ENCODE measurements at places on chromosomes 2 and 18.

GRCh38 chr18:51350081-51350480, 152.6 kb upstream of the MEX3C start:
- no peak for DNase-seq

DNA sequence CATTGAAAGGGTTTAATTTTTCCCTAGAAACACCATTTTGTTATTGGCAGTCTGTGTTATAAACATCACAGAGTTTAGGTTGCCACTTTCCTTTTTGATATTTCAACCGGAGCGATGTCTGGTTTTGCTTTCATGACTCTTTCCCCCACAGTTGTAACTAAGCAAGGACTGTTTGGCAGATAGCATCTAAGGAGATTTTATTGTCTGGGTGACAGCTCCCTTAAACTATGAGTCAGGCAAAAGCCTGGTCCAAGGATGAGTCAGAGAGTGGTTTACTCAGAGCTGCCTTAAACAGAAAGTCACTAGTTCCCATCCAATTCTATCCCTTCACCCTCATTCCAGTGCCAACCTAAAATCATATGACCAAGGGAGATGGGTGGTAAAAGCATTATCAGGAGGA, 341.6 kb upstream of the VWC2L start:
- DNase-seq, result no peak

GRCh38 chr2:141508086-141508752, 622.6 kb downstream of the LRP1B start:
- no peak for DNase-seq

DNA sequence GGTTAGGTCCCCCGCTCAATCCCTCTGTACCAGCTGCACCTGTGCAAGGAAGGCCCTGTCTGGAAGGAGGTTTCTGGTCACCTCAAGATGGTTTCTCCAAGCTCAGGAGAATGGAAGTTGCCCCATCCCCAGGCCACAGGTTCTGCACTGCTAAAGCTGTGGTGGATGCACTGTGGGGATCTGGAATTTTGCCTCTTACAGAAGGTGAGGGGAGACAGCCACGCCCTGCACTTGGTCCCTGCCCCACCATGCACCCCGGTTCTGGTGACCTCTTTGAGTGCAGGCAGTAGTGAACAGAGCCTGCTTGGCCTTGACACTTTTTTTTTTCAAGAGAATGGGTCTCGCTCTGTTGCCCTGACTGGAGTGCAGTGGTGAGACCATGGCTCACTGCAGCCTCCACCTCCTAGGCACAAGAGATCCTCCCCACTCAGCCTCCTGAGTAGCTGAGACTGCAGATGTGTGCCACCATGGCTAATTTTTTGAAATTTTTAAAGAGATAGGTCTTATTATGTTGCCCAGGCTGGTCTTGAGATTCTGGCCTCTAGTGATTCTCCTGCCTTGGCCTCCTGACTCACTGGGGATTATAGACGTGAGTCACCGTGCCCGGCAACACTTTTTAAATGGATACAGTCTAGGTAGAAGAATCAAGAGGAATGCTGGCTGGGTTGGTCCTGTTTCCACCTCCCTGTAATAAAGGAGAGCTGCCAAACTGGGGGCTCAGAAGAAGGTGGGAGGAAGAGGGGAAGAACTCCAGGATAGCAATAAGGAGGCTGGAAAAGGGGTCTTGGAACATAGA, 5.8 kb upstream of the NT5DC4 start:
- DNase-seq, result no peak

DNA sequence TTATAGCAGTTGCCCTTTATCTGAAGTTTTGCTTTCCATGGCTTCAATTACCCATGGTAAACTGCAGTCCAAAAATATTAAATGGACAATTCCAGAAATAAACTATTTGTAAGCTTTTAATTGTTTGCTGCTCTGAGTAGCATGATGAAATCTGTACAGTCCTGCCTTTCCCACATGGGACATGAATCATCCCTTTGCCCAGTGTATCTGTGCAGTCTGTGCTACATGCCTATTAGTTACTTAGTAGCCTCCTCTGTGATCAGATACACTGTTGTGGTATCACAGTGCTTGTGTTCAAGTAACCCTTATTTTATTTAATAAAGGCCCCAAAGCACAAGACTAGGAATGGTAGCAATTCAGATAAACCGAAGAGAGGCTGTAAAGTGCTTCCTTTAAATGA, 810.6 kb upstream of the PIK3C3 start:
- no peak for DNase-seq

DNA sequence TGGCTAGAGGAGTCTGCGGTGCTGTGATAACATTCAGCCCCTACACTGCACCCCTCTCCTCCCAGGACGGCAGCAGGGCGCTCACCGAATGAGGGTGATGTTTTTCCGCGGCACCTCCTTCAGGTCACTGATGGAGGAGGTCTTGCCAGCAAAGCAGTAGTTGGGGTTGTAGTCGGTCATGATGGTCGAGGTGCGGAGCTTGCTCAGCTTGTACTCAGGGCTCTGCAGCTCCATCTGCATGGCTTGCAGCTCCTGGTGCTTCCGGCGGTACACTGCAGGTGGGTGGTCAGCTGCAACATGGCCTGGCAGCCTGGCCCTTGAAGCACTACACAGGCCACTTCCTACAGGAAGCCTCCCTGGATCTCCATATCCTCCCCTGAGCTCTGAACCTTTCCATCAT, 108.0 kb downstream of the CLIP4 start:
- no peak for DNase-seq

GRCh38 chr2:186927867-186928191, 78.9 kb upstream of the ZSWIM2 start:
- no peak for DNase-seq

- DNase-seq, result peak; percentile 46
Measured at GRCh38 chr2:290090-290722, 2.3 kb upstream of the ALKAL2 start.

DNA sequence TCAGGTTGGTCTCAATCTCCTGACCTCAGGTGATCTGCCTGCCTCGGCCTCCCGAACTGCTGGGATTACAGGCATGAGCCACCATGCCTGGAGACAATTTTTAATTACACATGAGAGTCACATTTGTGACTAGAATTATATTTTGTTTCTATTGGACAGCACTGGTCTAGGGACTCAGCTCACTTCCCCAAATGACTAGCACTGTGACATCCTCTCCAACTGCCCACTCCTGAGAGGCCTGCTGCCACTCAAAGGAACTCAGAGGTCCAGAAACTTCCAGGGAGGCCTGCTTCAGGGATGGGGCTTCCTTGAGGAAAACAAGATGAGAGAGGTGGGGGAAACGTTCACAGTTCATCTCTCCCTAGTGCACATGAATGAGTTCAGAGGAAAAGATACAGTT, 29.5 kb downstream of the TMEM163 start:
- DNase-seq, result no peak

GRCh38 chr2:217444932-217445331, 557.9 kb downstream of the TNS1 start:
- no peak for DNase-seq

GRCh38 chr18:48797841-48798255, 152.9 kb downstream of the SMAD7 start:
- DNase-seq, result no peak

Data from activated CD4-positive, alpha-beta T cell treated with anti-CD3 and anti-CD28 coated beads, Interleukin-2, amount 50 U/mL, for 4 hours (primary cell).